Progenitor cell of endocrine pancreas (in vitro differentiated cells): ENCODE measurements at places on chromosomes 11 and 22. TPM values are rescaled to one million over a fixed set of nuclear protein-coding genes. Genes with fewer than 3 reads are reported as not detected.

Gene CADM1
- total RNA-seq = 147 and 154 TPM in 2 replicates

DNA sequence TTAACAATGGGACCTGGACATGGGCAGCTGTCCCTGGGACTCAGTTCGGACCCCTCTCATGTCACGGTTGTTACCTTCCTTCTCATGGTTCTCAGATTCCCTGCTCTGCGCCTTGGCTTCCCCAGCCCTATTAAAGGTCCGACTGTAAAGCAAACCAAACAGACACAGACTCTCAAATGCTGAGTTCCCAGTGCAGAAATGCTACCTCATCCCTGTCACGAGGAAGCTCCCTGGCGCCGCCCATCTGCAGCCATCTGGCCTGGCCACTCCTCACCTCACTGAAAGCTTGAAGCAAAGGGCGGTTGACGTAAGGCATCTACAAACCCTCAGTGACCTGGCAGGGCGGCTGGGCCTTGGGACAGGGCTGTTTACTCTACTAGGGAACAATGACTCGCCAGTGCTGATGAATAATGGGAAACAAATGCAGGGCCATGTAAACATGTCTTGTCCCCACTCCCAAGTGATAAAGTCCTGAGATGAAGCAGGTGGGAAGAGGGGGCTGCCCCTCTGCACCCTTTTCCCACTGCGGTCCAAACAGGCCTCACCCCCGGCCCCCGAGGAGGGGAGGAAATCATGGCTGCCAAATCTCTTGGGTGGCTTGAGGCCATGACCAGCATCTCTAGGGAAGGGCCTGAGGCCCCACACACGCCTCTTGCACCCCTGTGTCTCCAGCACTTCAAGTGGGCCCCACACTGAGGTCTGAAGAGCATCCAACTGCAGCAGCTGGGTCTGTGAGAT lies 49.3 kb downstream of the SCUBE1 start:
- peak; percentile 23 for DNase-seq

GRCh38 chr22:37366601-37367000 lies 60.7 kb downstream of the ELFN2 start:
- DNase-seq = no peak

- DNase-seq = no peak
Measured at GRCh38 chr11:65785319-65786007, 1.4 kb upstream of the OVOL1 start.

- no peak for DNase-seq
Measured at GRCh38 chr11:118161786-118162185, 9.2 kb upstream of the SCN4B start.

Gene OR5M10
- not detected in 2 replicates for total RNA-seq

Gene SLC29A2
- 35.6 and 38.2 TPM in 2 replicates for total RNA-seq

DNA sequence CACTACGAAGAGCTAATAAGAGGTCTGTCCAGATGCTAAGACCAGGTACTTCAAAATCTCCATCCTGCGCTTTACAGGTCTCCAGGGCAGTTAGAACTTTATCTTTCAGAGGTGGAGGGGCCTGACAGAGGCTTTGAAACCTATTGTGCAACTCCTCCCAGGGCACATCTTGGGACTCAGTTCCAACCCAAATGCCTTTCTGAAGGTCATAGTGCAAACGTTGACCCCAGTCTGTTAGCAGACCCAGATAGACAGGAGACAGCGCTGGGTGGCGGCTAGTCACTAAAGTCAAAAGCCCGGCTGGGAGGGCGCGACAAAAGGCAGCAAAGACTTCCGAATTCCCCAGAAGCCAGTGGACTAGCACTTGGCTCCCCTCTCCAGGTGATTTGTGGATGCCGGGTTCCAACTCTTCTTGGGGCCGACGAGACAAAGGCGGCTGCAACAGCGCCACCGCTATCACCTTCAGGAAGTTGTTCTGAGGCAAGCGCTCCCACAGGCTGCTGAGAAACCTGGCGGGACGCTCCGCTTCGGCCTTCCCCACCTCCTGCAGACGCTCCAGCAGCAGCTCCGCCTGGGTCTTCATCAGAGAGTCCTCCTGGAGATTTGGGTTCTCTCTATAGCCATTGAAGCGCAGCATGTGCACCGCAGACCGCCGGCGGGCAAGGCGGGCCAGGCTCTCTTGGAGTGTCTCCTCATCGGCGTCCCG lies 728 bp downstream of the FANCF start:
- peak; percentile 48 for DNase-seq

Gene LGR4
- total RNA-seq = 138 and 154 TPM in 2 replicates

Gene CDCA5
- 25.1 and 25.9 TPM in 2 replicates for total RNA-seq

GRCh38 chr11:58726737-58727414 lies 4.9 kb downstream of the GLYAT start:
- DNase-seq = no peak

Gene PIH1D2
- total RNA-seq = 4.9 and 6.2 TPM in 2 replicates

- no peak for DNase-seq
Measured at GRCh38 chr11:128508770-128509510, 78.4 kb downstream of the ETS1 start.

GRCh38 chr11:121231576-121232278 lies 60.8 kb upstream of the SC5D start:
- no peak for DNase-seq

DNA sequence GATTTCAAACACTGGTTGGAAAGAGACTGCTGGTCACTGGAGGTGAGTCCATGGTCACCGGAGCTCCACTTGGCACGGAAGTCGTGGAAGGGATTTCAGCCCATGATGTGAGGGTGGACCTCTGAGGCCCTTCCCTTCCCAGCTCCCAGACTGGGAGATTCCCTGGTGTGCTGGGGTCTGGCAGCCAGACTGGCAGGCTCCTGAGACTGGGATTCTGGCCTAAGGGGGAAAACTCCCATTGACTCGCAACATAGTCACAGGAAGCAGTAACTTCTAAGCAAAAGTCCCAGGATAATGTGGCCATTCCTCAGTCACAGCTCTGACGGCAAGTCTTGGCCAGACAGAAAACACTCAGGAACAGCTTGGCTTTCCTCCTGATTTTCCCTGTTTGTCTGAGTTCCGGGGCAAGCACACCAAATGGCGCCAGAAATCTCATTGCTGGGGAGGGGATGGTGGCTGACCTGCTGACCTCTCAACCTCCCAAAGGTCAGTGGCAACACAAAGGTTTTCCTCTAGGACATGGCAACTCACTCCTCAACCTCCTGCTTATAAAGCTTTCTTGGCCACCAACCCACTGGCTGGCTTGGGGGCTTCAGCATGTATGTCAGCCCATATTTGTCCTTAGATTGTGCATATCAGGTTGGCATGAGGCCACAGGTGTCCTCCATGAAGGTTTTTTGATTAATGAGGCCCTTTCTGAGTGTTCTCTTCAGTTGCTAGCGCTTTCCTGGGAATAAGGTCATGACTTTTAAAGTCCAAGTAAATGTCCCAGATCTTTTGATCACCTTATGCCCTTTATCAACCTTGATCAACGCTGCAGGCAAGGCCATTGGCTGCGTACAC lies 99.5 kb downstream of the CCDC81 start:
- DNase-seq = no peak
